ENCODE measurements at places on chromosomes 1 and 21. TPM values are rescaled to one million over a fixed set of nuclear protein-coding genes. Genes with fewer than 3 reads are reported as not detected.

- H3K36me3 ChIP-seq = no peaks in the 10 kb centered on the region
- no peaks in the 10 kb centered on the region for H3K27me3 ChIP-seq
- no peaks in the 10 kb centered on the region for H3K4me1 ChIP-seq
These were observed 346.2 kb upstream of the LYPLAL1 start for GRCh38 chr1:218827486-218827885.

GRCh38 chr1:234713859-234714258 is 103.9 kb upstream of the IRF2BP2 start:
- no peak for DNase-seq
- no peak overlapping the region for H3K4me3 ChIP-seq
- H3K36me3 ChIP-seq = no peaks in the 10 kb centered on the region
- peaks cover 43% of the 10 kb centered on the region for H3K4me1 ChIP-seq
- no peak overlapping the region for H3K27ac ChIP-seq

- DNase-seq = no peak
- H3K4me1 ChIP-seq = peaks cover 30% of the 10 kb centered on the region
- H3K36me3 ChIP-seq = peaks cover 67% of the 10 kb centered on the region
- H3K27ac ChIP-seq = no peak overlapping the region
These were observed 5.2 kb downstream of the PRDX1 start for GRCh38 chr1:45516465-45516864.

- DNase-seq = no peak
- peaks cover 39% of the 10 kb centered on the region for H3K4me1 ChIP-seq
- H3K27ac ChIP-seq = no peak overlapping the region
- no peaks in the 10 kb centered on the region for H3K27me3 ChIP-seq
These were observed 5.2 kb downstream of the IFI6 start for GRCh38 chr1:27666791-27667254.

- H3K27ac ChIP-seq = no peak overlapping the region
- no peaks in the 10 kb centered on the region for H3K27me3 ChIP-seq
- H3K4me3 ChIP-seq = no peak overlapping the region
- H3K4me1 ChIP-seq = peaks cover 3% of the 10 kb centered on the region
- no peaks in the 10 kb centered on the region for H3K36me3 ChIP-seq
These were observed 136.7 kb downstream of the ADSS2 start for GRCh38 chr1:244314921-244315559.

GBP6 gene
- 0.55 TPM for total RNA-seq

- no peak overlapping the region for H3K27ac ChIP-seq
- H3K4me3 ChIP-seq = no peak overlapping the region
- DNase-seq = no peak
These were observed 23.3 kb downstream of the ZP4 start for GRCh38 chr1:237867380-237867888.

CNTN2 gene
- 2.7 TPM for total RNA-seq

GRCh38 chr1:156750711-156751450 is 594 bp downstream of the HDGF start:
- H3K4me1 ChIP-seq = peaks cover 60% of the 10 kb centered on the region
- no peaks in the 10 kb centered on the region for H3K36me3 ChIP-seq
- no peak for DNase-seq
- peak overlapping the region; percentile 96 for H3K4me3 ChIP-seq
- H3K27ac ChIP-seq = peak overlapping the region; percentile 99

DNA sequence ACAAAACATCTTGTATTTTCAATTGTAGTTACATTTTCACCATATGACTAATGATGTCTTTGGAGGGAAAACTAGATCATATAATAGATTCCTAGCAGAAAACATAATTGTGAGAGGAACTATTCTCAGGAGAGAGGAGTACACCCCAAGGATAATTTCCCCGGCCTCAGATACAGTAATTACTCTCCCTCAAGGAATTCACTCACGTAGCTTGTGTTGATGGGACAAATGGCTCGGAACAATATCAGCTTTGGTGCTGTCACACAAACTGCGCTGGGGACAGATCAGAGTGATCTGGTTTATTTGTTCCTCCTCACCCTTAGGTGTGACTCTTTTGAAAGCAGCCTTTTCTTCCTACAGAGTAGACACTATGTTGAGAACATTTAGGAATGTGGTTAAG is 11.2 kb downstream of the ABCG1 start:
- no peak overlapping the region for H3K27ac ChIP-seq
- H3K4me3 ChIP-seq = no peak overlapping the region
- DNase-seq = no peak
- H3K4me1 ChIP-seq = peaks cover 80% of the 10 kb centered on the region

CAPN9 gene
- total RNA-seq = 0.48 TPM

GRCh38 chr1:100721526-100722207 is 2.1 kb downstream of the VCAM1 start:
- peak overlapping the region; percentile 16 for H3K4me3 ChIP-seq
- no peak overlapping the region for H3K27ac ChIP-seq
- H3K27me3 ChIP-seq = no peaks in the 10 kb centered on the region
- no peaks in the 10 kb centered on the region for H3K36me3 ChIP-seq

GRCh38 chr1:185695299-185695698 is 38.9 kb upstream of the HMCN1 start:
- H3K36me3 ChIP-seq = no peaks in the 10 kb centered on the region
- DNase-seq = no peak
- H3K27me3 ChIP-seq = no peaks in the 10 kb centered on the region
- H3K27ac ChIP-seq = no peak overlapping the region

GREM2 gene
- 0.32 TPM for total RNA-seq

All from suprapubic skin (tissue), 4 donors.